NCI-H1930 (cell line): ENCODE measurements at places on chromosomes 7 and 10.

- no peak for DNase-seq
Measured at GRCh38 chr10:71675295-71675970, 44.1 kb downstream of the C10orf105 start.

GRCh38 chr10:84201244-84201606 is 6.9 kb downstream of the CDHR1 start:
- DNase-seq: no peak

DNA sequence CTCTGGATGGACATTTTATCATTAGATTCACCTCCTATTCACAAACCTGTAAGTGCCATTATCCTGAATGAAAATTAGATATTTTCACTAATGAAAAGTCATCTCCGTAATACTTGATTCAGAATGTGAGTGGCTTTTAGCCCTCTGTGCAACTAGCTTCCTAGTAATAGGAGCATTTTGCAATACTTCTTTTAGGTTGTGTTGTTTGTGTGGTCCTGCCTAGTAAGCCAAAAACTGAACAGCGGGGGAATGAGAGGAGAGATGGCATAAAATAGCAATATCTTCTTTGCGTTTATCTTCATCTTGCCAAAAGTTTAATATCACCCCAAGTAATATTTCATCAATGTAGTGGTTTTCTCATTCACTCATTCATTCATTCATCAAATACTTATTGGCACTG is 507.5 kb upstream of the CELF2 start:
- DNase-seq: no peak

DNA sequence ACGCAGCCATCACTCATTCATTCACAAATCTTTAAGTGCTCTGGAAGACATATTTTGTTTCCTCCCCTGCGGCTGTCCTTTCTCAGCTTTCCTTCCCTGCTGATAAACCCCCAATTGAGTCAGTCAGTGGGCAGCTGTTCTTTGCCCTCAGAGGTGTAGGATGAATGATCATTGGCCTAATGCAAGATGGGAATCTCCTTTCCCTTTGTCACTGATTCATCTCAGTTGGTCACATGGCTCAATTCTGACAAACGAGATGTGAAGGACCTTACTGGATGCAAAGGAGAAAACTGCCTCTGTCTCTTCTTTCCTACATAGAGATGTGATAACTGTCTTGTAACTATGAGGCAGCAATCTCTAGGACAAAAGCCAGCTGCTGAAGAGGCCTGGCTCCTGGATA is 44.6 kb downstream of the COL28A1 start:
- no peak for DNase-seq

DNA sequence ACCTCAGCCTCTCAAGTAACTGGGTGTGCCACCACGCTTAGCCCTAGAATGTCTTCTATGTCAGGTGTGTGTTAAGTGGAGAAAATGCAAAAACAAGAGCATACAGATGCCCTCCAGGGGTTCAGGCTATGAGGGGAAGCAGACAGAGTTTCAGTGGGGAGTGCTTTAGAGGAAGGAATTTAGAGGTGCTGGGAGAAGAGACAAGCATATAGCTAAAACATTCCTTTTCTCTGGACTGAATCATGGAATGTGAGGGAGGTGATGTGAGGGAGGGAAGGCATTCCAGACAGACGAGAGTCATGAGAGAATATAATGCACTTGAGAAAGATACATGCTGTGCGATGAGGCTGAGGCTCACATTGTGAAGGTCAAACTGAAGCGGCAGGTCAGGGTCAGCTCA is 6.6 kb upstream of the ZNF786 start:
- DNase-seq: no peak

DNA sequence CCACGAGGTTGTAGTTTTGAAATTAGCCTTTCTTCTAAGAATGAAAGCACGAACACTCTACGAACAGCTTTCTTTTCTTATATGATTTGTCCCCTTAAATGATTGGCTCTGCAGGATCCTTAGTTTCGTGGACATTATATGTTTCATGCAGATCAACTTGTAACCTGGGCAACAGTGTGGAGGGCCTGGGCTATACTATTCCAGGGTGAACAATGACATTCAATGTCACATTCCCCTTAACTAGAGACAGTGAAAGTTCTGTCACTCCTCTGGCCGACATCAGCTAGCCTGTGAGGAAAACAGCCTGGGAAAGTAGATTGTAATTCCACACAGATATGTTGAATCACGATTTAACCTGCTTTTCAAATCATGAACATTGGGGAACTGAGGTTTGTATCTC is 23.4 kb downstream of the TAS2R16 start:
- no peak for DNase-seq

GRCh38 chr7:75802552-75802821 is 11.1 kb downstream of the CCL24 start:
- no peak for DNase-seq

- no peak for DNase-seq
Measured at GRCh38 chr7:50204581-50204980, 99.9 kb upstream of the IKZF1 start.

DNA sequence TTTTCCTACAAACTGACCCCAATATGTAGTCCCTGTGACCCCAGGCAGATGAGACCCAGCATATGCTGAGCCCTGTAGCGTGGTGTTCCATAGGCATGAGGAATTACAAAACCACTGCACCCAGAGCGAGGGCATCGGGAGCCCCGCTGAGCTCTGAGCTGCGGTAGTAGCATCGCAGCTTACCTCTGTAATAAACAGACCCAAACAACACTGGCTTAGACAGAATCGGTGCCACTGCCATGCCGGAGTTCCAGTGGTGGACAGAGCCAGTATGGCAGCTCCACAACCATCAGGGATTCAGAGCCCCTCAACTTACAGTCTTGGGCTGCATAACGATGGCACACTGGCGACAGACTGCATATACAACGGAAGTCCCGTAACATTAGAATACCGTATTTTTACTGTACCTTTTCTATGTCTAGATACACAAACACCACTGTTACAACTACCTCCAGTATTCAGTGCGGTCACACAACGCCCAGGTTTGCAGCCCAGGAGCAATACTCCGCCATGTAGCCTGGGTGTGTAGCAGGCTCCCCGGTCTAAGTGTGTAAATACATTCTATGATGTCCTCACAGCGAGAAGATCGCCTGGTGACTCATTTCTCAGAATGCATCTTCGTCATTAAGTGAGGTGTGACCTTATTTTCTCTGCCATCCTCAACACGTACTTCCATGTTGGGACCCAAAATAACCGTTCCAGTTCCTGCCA is 68.8 kb downstream of the PROSER2 start:
- DNase-seq: no peak

DNA sequence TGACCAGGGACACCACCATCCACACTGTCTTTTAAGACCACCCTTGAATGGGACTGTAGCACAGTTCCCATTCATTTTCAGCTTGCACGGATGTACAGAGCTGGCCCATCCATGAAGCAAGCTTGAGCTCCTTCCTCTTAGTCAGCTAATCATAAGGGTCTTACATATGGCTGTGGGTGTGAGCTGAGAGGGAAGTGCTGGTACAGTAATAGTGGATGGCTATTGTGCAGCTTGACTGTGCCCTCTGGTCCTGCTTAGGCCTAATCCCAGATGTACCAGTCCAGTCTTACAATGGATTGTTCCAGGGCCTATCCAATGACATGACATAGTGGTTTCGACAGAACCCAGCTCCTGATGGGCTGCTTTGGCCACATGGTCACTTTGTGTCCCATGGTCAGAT is 96.9 kb upstream of the ZNF438 start:
- DNase-seq: no peak

DNA sequence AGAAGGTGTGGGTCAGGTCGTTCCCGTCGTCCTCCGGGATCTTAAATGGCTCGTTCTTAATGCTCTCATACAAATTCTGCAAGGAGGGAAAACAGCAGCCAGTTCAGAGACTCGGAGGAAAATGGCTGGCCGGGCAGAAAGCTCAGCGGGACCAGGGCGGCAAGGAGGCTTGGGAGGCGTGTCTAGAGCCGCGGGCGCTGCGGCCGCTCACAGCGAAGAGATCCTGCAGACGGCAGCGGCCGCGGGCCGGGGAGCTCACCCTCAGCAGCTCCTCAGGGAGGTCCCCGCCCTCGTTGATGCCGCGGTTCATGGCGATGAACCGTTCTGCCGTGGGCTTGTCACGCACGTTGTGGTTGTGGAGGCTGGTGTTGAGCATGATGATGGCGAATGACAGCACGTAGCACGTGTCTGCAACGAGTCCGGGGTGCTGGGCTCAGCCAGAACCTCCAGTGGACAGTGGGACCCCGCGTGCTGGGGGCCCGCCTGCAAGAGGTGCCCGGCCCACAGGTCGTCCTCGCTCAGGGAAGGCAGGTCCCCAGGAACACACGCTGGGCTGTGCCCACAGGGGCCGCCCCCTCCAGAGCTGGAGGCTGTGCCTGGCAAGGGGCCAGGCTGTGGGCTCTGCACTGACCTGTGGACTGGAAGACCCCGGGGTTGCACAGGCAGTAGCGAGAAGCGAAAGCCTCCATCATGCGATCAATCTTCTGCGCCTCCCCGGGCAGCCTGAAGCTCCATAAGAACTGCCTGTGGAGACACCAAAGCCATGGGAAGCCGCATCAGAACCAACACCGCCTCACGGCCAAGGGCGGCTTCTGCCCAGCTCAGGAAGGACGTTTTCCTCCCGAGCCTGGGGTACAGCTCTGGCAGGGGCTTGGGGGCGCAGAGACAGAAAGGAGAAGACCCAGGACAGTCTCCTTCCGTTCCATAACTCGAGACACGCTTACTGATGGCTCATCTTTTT is 101.6 kb downstream of the CYTH3 start:
- DNase-seq: no peak

DNA sequence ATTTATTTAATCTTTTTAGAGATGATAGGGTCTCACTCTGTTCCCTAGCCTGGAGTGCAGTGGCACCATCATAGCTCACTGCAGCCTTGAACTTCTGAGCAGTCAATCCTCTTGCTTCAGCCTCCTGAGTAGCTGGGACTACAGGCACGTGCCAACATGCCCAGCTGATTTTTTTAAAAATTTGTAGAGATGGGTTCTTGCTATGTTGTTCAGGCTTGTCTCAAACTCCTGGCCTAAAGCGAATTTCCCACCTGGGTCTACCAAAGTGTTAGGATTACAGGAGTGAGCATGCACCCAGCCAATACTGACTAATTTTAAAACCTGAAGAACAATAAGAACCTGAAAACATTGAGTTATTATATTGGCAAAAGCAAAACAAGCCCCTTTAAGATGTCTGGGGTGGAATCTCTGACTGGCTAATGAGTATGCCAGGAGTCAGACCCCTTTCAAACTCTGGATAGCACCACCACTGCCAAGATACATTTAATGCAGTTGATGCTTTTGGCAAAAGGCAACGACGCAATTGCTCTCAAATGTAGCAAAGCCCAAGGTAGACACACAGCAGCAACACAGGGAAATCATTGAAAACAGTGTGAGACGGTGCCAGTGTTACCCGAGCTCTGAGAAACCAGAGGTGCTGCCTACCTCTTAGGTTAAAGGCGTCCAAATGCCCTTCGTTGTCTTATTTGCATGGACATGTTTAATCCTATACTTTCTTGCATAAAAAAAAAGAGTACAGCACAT is 40.7 kb upstream of the TOMM7 start:
- no peak for DNase-seq

DNA sequence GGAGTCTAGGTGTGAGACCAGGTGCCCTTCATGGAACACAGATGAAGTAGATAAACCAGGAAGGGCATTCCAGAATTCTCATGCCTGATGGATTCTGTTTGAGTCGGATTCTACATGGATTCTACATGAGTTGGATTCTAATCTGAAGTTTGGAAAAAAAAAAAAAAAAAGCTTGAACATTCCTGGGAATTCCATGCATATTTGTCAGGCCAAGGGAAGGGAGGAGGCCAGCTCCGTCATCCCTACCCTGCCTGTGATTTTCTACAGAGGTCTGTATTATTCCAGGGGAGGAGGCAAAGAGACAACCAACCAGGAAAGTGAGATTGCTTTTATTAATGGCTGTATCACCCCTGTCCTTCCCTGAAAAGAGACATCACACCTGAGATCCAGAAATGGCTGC is 27.8 kb upstream of the EBLN1 start:
- no peak for DNase-seq

- DNase-seq: no peak
Measured at GRCh38 chr10:3757638-3758490, 27.1 kb downstream of the KLF6 start.

GRCh38 chr7:83655951-83656556 is 7.1 kb upstream of the SEMA3E start:
- peak; percentile 24 for DNase-seq
